ENCODE measurements at places on chromosomes 2 and 18. TPM values are rescaled to one million over a fixed set of nuclear protein-coding genes. Genes with fewer than 3 reads are reported as not detected.

- no peak for DNase-seq
- no peak overlapping the region for H3K27ac ChIP-seq
- H3K36me3 ChIP-seq: no peaks in the 10 kb centered on the region
- no peaks in the 10 kb centered on the region for H3K27me3 ChIP-seq
- no peak overlapping the region for H3K4me3 ChIP-seq
Measured at GRCh38 chr2:204896146-204896545, 350.9 kb downstream of the PARD3B start.

DNA sequence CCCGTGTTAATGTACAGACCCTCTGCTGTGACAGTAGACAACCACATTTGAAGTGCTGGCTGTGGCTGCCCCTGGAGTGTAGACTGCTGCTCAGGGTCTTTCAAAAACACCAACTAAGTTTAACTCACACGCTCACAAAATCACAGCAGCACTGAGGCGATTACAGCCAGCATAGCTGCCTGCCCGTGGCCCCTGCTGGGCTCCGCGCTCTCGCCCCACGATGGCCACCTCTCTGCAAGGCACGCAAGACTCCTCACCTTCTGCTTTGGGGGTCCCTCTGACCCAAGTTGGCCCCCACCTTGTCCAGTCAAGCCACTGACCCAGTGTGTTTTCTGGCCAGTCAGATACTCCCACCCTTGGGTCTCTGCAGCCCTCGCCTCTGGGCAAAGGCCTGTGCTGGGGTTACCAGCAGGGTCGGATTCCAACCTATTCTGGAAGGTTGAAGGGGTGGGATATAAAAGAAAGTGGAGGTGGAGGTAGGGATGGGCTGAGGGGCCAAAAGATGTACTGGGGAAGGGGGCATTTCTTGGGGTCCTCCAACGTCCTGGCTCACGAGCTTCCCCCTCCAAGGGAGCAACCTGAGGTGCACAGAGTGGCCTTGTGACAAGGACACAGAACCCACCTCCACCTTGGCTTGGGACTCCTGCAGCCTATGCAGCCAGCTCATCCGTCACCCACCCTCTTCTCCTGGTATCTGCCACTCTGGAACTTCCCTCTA, 2.9 kb upstream of the B3GNT7 start:
- no peak overlapping the region for H3K4me3 ChIP-seq
- no peaks in the 10 kb centered on the region for H3K36me3 ChIP-seq
- H3K27ac ChIP-seq: no peak overlapping the region
- DNase-seq: no peak

DNA sequence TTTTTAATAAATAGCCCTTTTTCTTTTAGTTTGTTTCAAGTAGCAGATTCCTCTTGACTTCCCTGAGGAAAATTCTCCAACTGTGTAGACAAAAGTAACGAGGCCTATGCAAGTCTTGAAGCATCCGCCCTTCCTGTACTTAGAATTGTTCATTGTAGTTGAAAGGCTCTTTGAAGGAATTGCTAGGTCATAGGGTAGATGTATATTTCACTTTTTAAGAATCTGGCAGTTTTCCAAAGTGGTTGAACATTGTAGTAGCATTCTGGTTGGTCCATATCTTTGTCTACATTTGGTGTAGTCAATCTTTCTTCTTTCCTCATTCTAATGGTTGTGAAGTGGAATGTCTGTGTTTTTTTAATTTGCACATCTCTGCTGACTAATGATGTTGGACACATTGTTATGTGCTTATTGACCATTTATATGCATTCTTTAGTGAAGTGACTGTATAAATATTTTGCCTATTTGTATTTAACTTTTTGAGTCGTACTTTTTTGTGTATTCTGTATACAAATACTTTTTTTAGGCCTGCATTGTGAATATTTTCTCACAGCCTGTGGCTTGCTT, 5.6 kb upstream of the SERPINB11 start:
- H3K4me1 ChIP-seq: no peaks in the 10 kb centered on the region
- DNase-seq: no peak
- H3K4me3 ChIP-seq: no peak overlapping the region
- no peaks in the 10 kb centered on the region for H3K36me3 ChIP-seq
- no peaks in the 10 kb centered on the region for H3K27me3 ChIP-seq

GRCh38 chr2:218569661-218570500, 1.2 kb downstream of the CNOT9 start:
- H3K27me3 ChIP-seq: no peaks in the 10 kb centered on the region
- no peaks in the 10 kb centered on the region for H3K36me3 ChIP-seq
- H3K27ac ChIP-seq: peak overlapping the region; percentile 94

DNA sequence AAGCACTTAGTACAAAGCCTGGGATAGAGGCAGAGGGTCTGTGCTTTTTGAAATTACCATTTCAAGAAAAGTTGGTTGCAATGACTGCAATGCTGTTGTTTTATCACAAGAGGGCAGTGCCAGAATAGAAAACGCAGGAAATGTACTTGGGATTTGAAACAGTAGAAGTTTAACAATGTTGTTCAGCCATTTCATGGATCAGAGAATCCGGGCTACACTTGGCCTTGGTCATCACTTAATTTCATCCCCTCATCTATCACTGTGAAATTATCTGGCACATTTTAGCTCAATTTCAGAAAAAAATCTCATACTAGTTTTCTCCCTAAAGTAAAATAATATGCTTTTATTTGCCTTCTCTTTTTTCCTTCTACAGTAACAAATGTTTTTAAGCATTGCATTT, 70.8 kb downstream of the RAPGEF4 start:
- DNase-seq: no peak

DNA sequence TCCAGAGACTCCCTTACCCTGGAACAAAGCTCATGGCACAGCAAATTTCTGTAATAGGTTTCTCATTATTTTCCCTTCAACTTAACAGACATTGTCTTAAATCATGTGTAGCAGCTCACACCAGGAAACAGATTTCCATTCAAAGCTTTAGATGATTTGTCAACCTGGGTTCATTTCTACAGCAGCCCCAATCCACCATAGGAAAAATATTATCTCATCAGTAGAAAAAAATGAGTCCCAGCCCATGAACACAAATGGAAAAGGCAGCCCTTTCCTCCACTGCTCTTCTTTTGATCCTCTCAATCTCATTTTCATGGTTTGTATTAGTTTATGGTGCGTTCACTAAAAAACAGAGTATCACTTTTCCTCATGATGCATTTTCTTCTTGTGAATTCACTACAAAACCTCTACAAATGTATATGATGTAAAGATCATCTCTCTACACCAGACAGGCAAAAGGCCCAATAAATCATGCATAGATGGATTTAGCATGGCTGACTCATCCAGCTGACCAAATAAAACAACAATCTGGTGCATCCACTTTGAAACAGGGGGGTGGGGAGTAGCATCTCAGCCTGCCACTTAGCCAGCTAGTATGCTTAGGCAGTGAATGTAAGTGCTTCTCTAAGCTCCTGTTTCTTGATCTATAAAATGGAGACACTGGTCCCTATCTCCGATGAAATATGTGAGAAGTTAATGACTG, 78.6 kb downstream of the SATB2 start:
- DNase-seq: no peak
- no peaks in the 10 kb centered on the region for H3K36me3 ChIP-seq
- no peak overlapping the region for H3K4me3 ChIP-seq
- no peaks in the 10 kb centered on the region for H3K4me1 ChIP-seq
- H3K27me3 ChIP-seq: no peaks in the 10 kb centered on the region

GRCh38 chr18:11826836-11827235, 24.4 kb upstream of the CHMP1B start:
- no peaks in the 10 kb centered on the region for H3K36me3 ChIP-seq
- no peak overlapping the region for H3K27ac ChIP-seq
- no peak overlapping the region for H3K4me3 ChIP-seq
- no peak for DNase-seq
- H3K27me3 ChIP-seq: no peaks in the 10 kb centered on the region

DNA sequence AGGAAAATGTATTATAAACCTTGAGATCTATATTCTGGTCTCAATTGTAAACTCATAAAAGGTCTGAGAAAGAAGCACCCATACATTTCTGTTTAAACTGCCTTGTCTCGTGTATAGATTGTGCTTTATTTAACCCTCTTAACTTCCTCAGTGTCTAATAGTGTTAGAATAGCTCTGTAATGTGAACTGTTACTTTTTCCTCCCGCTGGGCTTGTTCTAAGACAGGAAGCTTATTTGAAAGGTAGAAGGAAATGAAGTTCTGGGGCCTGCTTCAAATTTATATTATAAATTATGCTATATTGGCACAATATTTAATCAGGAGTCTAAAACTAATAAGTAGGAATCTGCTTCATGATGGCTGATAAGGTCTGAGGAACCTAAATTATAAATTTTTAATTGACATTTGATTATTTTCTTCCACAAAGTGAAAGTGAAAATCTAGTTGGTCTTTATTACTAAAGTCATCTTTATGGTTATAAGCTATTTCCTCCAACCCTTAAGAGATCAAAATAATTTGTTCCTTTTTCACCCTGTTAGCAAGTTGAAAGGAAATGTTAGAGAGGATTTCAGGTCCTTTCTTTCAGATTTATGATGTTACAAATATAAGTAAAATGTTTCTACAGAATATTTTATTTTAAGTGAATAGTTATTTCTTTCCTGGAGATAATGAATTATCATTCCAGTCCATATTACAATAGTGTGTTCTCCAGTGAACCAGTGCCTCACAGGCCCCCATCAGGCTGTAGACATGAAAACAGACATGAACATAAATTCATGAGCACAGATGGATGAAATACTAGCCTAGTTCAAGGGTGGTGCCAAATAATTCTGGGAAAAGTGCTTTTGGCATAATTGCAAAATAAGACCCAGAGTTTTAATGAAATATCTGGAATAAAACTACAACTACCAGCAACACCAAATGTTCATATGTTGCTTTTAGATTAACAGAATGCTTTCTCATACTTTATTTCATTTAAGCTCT, 7.9 kb downstream of the MFSD6 start:
- H3K4me3 ChIP-seq: no peak overlapping the region
- H3K4me1 ChIP-seq: peaks cover 4% of the 10 kb centered on the region
- H3K27me3 ChIP-seq: no peaks in the 10 kb centered on the region
- DNase-seq: no peak
- H3K36me3 ChIP-seq: no peaks in the 10 kb centered on the region

- H3K4me3 ChIP-seq: no peak overlapping the region
- peak overlapping the region; percentile 29 for H3K27ac ChIP-seq
- H3K4me1 ChIP-seq: no peaks in the 10 kb centered on the region
- no peaks in the 10 kb centered on the region for H3K36me3 ChIP-seq
Measured at GRCh38 chr2:17594533-17595401, 54.3 kb downstream of the VSNL1 start.

- no peak overlapping the region for H3K4me3 ChIP-seq
- H3K36me3 ChIP-seq: no peaks in the 10 kb centered on the region
- H3K27me3 ChIP-seq: no peaks in the 10 kb centered on the region
Measured at GRCh38 chr18:11004951-11005350, 144.4 kb downstream of the PIEZO2 start.

DNA sequence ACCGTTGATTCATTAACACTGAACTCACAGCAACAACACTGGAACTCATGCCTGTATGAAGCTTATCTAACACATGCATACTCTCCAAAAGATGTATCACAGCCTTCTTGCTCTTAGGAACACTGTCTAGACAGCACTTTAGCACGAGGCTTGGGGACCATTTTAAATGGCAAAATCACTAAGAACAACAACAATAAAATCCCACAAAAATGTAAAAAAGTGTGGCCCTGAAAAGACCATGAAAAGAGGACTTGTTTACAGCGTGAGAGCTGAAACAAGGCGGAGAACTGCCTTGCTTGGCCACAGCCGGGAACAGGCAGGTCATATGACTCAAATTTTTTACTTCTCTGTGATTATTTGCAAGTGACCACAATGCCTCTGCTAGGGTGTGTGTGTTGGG, 48.1 kb downstream of the CHN1 start:
- no peak overlapping the region for H3K4me3 ChIP-seq
- H3K36me3 ChIP-seq: no peaks in the 10 kb centered on the region
- H3K27me3 ChIP-seq: no peaks in the 10 kb centered on the region
- no peaks in the 10 kb centered on the region for H3K4me1 ChIP-seq
- no peak overlapping the region for H3K27ac ChIP-seq
- no peak for DNase-seq

COL6A3 gene
- total RNA-seq: 164 TPM

DNA sequence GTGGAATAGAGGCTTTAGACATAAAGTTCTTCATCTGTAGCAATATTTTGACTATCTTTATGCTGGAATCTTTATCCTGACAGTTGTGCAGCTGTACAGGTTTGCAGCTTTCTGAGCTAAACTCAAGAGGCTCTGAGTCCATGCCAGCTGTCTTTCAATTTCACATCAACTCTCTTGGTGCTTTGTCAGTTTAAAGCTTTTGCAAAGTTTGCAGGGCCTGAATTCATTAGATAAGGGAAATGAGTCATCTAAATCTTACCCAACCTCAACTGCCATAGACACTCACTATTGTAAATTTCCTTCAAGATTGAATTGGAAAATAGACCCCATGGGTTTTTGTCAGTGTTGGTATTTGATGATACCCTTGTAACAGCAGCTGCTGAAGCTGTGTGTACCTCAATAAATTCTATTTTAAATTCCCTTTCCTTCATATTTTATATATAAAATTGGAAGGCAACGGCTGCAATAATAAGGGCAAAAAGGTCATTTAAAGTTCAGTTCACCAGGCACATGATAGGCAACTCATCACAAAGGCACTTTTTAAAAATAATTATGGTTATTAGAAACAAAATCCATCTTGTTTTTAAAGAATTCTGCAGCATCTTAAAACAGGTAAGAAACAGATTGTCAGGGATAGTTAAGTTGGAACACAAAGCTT, 169.9 kb upstream of the SLC39A10 start:
- H3K27ac ChIP-seq: no peak overlapping the region
- DNase-seq: no peak
- no peak overlapping the region for H3K4me3 ChIP-seq
- no peaks in the 10 kb centered on the region for H3K4me1 ChIP-seq

GRCh38 chr2:113799375-113799774, 42.9 kb upstream of the SLC35F5 start:
- no peak overlapping the region for H3K4me3 ChIP-seq
- H3K27ac ChIP-seq: no peak overlapping the region
- no peaks in the 10 kb centered on the region for H3K36me3 ChIP-seq
- no peaks in the 10 kb centered on the region for H3K27me3 ChIP-seq
- H3K4me1 ChIP-seq: no peaks in the 10 kb centered on the region

DNA sequence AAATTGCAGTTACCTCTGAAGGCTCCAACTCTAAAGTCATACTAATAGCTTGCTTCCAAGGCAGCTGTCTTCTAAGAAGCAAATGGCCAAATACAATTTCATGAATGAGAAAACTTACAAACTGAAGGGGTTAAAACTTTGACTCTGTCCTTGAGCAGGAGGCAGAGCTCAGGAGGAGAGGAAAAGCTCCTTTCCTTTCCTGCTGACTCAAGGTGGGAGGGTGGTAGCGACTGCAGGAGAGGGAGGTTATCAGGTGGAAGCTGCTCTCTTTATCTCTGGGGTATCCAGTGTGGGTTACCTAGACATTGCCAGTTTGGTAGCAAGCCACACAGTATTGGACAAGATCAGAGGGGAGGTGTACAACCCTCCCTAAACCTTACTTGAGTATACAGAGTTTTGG, 2.7 kb upstream of the EFEMP1 start:
- no peak overlapping the region for H3K4me3 ChIP-seq
- H3K4me1 ChIP-seq: no peaks in the 10 kb centered on the region
- H3K36me3 ChIP-seq: no peaks in the 10 kb centered on the region
- no peaks in the 10 kb centered on the region for H3K27me3 ChIP-seq
- no peak overlapping the region for H3K27ac ChIP-seq

Measured in uterus (tissue), 4 donors.